ENCODE measurements at places on chromosomes 6 and 20. TPM values are rescaled to one million over a fixed set of nuclear protein-coding genes. Genes with fewer than 3 reads are reported as not detected.

DNA sequence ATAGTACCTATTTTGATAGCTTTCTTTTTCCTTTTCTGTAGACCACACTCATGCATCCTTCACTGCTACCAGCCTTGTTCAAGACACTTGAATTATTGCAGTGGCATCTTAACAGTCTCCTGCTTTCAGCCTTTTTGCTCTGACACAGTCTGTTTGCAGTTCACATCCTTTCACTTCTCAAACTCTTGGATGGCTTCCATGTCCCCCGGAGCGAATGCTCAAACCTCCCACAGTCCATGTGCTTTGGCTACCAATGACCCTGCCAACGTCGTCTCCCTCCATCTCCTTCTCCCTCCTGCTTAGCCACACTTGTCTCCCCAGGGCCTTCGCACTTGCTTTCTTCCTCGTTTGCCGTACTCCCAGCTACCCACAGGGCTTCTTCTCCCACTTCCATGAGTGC is 270.0 kb upstream of the ZFP64 start:
- H3K27me3 ChIP-seq = no peaks in the 10 kb centered on the region
- H3K4me1 ChIP-seq = no peaks in the 10 kb centered on the region
- H3K36me3 ChIP-seq = no peaks in the 10 kb centered on the region
- H3K4me3 ChIP-seq = no peak overlapping the region
- no peak overlapping the region for H3K27ac ChIP-seq
- DNase-seq = no peak

- H3K27ac ChIP-seq = no peak overlapping the region
- H3K27me3 ChIP-seq = peaks cover 6% of the 10 kb centered on the region
- no peak for DNase-seq
- no peaks in the 10 kb centered on the region for H3K36me3 ChIP-seq
- H3K4me3 ChIP-seq = no peak overlapping the region
These were observed 36.4 kb upstream of the SMOC2 start for GRCh38 chr6:168404560-168404959.

DNA sequence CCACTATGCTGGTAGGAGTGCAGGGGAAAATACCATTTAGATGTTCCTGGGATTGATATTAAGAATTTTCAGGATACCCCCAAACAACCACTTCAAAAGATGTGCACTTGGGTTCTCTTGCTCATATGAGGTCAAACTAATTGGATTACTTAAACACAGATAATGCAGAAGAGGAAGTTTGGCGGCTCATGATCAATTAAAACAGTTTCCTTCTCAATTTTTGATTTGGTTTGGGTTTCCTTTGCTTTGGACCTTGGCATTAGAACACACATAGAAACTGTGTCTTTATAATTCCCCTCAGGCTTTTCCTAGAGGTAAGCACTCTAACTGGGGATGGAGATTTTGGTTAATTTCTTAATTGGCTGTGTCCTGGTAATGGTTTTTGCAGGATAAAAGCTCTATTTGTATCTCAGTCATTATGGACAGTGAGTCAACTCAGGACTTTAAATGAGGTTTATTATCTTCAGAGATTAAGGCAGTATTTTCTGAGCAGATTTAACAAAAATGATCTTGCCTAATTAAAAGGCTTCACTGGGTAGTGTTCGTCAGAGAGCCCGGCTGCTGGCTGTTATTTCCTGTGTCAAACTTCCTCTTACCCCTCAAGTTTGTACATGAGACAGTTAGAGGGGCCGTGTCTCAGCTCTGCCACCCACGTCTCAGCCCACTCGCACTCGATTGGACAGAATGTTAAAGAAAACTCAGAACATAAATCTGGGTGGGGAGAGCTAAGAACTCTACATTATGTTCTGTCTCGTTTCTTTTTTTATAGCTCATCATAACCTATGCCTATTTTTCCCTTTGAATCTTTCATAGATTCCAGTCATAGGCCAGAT is 50.3 kb upstream of the PREP start:
- peak overlapping the region; percentile 85 for H3K4me3 ChIP-seq
- H3K27me3 ChIP-seq = peaks cover 11% of the 10 kb centered on the region
- H3K4me1 ChIP-seq = peaks cover 19% of the 10 kb centered on the region
- peak; percentile 32 for DNase-seq
- peak overlapping the region; percentile 93 for H3K27ac ChIP-seq
- no peaks in the 10 kb centered on the region for H3K36me3 ChIP-seq

GRCh38 chr6:47016909-47017308 is 25.2 kb downstream of the ADGRF1 start:
- DNase-seq = no peak
- no peaks in the 10 kb centered on the region for H3K27me3 ChIP-seq
- H3K27ac ChIP-seq = no peak overlapping the region

DNA sequence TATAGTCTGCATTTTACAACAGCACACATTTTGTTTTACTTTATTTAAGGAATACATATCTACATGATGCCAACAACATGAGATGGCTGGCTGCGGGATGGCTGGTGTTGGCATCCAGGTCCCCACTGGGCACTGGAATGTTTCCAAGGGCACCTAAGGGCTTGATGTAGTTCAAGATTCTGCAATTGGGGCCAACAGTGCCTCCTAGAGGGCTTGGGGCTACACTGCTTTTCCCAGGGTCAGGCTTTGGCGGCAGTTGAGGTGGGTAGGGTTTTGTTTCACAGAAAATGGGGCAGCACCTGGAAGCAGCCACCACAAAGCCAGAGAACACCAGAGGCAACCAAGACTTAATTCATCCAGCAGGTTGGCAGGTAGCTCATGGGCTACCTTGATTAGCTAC is 202.2 kb upstream of the PRND start:
- DNase-seq = peak; percentile 21
- H3K36me3 ChIP-seq = no peaks in the 10 kb centered on the region
- H3K4me1 ChIP-seq = no peaks in the 10 kb centered on the region
- H3K27ac ChIP-seq = no peak overlapping the region
- peaks cover 18% of the 10 kb centered on the region for H3K27me3 ChIP-seq

DNA sequence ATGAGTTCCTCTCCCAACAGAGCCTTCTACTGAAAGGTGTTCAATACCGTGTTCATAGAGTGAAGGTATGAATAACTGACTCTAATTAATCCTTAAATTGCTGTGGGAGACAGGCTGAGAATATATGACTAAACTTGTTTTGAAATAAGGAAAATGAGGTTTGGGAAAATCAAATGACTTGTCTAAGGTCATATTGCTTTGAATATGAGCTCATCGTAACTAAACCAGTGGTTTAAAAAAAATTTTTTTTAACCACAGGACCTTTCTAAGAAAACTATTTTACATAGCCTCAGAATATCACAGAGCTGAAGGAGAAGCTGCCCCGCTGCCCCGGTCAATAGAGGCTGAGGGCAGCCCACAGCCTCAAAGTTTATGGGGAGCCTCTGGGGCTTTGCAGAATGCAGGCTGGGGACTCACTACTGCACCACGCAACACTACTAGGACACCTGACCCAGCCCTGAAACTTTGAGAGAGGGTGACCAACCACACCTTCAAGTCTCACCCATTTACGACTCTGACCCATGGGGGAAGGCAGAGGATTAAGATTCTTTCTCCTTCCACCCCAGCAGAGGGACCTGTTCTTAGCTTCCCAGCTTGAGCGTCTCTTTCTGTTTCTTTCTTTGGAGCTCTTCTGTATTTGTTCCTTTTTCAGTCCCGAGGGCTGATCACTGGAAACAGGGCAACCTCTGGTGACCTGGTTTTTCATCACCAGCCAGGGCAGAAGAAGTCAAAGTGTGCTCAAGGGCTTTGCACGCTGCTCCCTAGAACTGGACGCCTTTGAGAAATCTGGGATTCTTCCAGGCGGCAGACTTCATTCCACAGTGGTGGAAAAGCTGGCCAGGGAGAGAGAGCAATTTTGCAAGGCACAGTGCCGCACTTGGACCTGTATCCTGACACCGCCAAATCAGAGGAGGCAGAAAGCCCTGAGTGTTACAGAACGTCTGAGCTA is 220.2 kb downstream of the ATXN1 start:
- peaks cover 5% of the 10 kb centered on the region for H3K36me3 ChIP-seq
- H3K4me3 ChIP-seq = peak overlapping the region; percentile 7
- H3K4me1 ChIP-seq = peaks cover 40% of the 10 kb centered on the region
- H3K27ac ChIP-seq = no peak overlapping the region

DNA sequence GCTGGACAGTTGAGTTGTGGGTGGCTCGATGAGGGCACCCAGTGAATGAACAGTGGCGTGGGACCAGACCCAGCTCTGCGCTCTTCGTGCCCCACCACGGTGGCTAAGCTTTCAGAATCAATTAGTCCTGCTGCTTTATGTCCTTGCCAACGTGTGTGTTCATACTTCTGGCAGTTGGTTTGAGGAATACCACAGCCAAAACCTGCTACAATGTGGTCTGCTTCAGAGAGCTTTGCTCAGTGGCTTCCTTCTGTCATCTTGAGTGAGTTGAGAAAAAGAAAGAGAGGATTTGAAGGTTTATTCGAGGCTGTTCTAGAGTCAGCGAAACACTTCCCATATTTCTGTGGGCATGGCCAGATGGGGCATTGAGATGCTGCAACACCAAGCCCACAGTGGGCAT is 39.5 kb upstream of the SLC22A2 start:
- H3K36me3 ChIP-seq = peaks cover 2% of the 10 kb centered on the region
- DNase-seq = no peak
- no peak overlapping the region for H3K4me3 ChIP-seq
- no peaks in the 10 kb centered on the region for H3K4me1 ChIP-seq
- peaks cover 7% of the 10 kb centered on the region for H3K27me3 ChIP-seq

GRCh38 chr20:45345104-45345936 is 2.9 kb downstream of the SDC4 start:
- H3K36me3 ChIP-seq = peaks cover 7% of the 10 kb centered on the region
- H3K4me1 ChIP-seq = peaks cover 47% of the 10 kb centered on the region
- no peak for DNase-seq
- peak overlapping the region; percentile 71 for H3K4me3 ChIP-seq
- no peaks in the 10 kb centered on the region for H3K27me3 ChIP-seq
- H3K27ac ChIP-seq = no peak overlapping the region

GRCh38 chr6:106372838-106373501 is 12.5 kb downstream of the CRYBG1 start:
- peak overlapping the region; percentile 70 for H3K4me3 ChIP-seq
- DNase-seq = no peak
- H3K27ac ChIP-seq = peak overlapping the region; percentile 76
- no peaks in the 10 kb centered on the region for H3K36me3 ChIP-seq
- H3K27me3 ChIP-seq = peaks cover 13% of the 10 kb centered on the region

GRCh38 chr6:134437376-134437775 is 119.5 kb upstream of the SGK1 start:
- peak overlapping the region; percentile 83 for H3K4me3 ChIP-seq
- peak overlapping the region; percentile 94 for H3K27ac ChIP-seq
- H3K4me1 ChIP-seq = peaks cover 38% of the 10 kb centered on the region

GRCh38 chr6:109514946-109515345 is 31.9 kb upstream of the ZBTB24 start:
- DNase-seq = no peak
- peak overlapping the region; percentile 47 for H3K27ac ChIP-seq
- H3K27me3 ChIP-seq = no peaks in the 10 kb centered on the region
- H3K4me3 ChIP-seq = peak overlapping the region; percentile 78

DNA sequence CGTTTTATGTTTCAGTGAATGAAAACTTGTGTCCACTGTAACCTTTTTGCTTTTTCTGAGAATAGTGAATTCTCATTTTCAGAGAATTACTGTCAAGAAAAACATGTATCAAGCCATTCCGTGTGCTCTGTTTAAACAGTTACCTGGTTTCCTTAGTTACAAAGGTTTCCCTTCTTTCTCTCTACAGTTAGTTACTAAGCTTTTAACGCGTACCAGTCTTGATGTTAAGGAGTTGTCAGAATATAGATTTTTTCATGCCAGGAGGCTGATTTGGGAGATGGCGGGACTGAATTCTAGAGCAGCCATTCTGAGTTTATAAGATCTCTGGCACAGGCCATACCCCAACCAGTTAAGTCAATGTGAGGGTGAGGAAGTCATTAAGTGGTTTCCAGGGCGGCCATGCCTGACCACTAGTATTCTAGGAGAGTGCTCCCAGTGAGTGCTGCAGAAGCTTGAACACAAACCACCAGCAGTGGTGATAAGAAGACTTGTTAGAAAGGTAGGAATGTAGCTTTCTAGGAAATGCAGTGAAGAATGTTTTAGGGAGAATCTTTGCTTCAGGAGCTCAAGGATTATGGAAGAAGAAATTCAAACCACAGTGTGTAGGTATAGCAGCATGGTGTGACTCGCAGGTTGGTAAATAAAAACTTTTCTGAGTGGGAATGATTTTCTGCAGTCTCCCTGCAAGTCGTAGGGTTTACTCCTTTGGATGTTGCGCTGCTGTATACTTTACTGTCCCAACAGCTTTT is 112.9 kb downstream of the JARID2 start:
- peak overlapping the region; percentile 1 for H3K4me3 ChIP-seq
- no peaks in the 10 kb centered on the region for H3K27me3 ChIP-seq
- no peak overlapping the region for H3K27ac ChIP-seq
- no peak for DNase-seq
- H3K4me1 ChIP-seq = peaks cover 54% of the 10 kb centered on the region

GRCh38 chr6:112938650-112939049 is 591.5 kb downstream of the RFPL4B start:
- H3K4me3 ChIP-seq = no peak overlapping the region
- H3K27ac ChIP-seq = no peak overlapping the region
- H3K4me1 ChIP-seq = no peaks in the 10 kb centered on the region
- no peaks in the 10 kb centered on the region for H3K36me3 ChIP-seq
- DNase-seq = no peak

- H3K4me1 ChIP-seq = no peaks in the 10 kb centered on the region
- DNase-seq = no peak
- H3K4me3 ChIP-seq = no peak overlapping the region
- no peaks in the 10 kb centered on the region for H3K36me3 ChIP-seq
These were observed 64.2 kb downstream of the LAMP5 start for GRCh38 chr20:9578594-9578993.

GRCh38 chr6:154474648-154475428 is 35.6 kb downstream of the CNKSR3 start:
- H3K27ac ChIP-seq = no peak overlapping the region
- H3K4me1 ChIP-seq = no peaks in the 10 kb centered on the region
- H3K4me3 ChIP-seq = no peak overlapping the region
- peaks cover 6% of the 10 kb centered on the region for H3K27me3 ChIP-seq
- no peak for DNase-seq

DNA sequence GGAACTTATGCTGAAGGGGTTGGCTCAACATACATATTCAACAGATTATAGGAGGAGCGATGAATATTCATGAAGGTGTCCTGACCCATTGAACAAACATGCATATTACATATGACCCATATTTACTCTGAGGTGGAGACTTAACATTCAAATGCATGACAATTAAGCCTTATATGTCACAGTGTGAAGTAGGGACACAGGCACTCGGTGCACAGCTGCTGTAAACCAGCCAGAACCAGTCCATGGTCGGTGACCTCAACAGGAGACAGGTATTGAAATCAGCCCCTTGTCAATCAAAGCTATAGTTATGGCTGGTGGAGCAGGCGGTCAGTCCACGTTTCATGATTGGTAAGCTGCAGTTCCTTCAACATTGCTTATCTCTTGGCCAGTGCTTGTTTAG is 347.3 kb downstream of the THBS2 start:
- no peaks in the 10 kb centered on the region for H3K4me1 ChIP-seq
- H3K27me3 ChIP-seq = no peaks in the 10 kb centered on the region
- no peak overlapping the region for H3K4me3 ChIP-seq
- no peak overlapping the region for H3K27ac ChIP-seq

The LTB gene
- 61.8 TPM for total RNA-seq

The BICRAL gene
- 21.9 TPM for total RNA-seq

The SCRT2 gene
- total RNA-seq = not detected

The TNNC2 gene
- total RNA-seq = not detected

The MCCD1 gene
- total RNA-seq = not detected

The PFDN6 gene
- total RNA-seq = 54.6 TPM

The NANP gene
- total RNA-seq = 4.3 TPM

The BFSP1 gene
- total RNA-seq = 1.2 TPM

The ACTL10 gene
- 1.4 TPM for total RNA-seq

The FLRT3 gene
- total RNA-seq = not detected

The CDH22 gene
- total RNA-seq = not detected

All from activated T-cell treated with anti-CD3 and anti-CD28 coated beads, Interleukin-2, amount 50 U/mL, for 72 hours (primary cell).